ENCODE measurements at places on chromosomes 1 and 21.

- H3K27ac ChIP-seq: no peak overlapping the region
- no peak overlapping the region for H3K4me3 ChIP-seq
- no peaks in the 10 kb centered on the region for H3K36me3 ChIP-seq
- peaks cover 8% of the 10 kb centered on the region for H3K4me1 ChIP-seq
Measured at GRCh38 chr1:26154750-26155149, 4.1 kb upstream of the FAM110D start.

- no peak overlapping the region for H3K4me3 ChIP-seq
- H3K4me1 ChIP-seq: peaks cover 6% of the 10 kb centered on the region
- H3K27ac ChIP-seq: no peak overlapping the region
- H3K36me3 ChIP-seq: no peaks in the 10 kb centered on the region
Measured at GRCh38 chr1:26686795-26687194, 9.0 kb upstream of the ARID1A start.

DNA sequence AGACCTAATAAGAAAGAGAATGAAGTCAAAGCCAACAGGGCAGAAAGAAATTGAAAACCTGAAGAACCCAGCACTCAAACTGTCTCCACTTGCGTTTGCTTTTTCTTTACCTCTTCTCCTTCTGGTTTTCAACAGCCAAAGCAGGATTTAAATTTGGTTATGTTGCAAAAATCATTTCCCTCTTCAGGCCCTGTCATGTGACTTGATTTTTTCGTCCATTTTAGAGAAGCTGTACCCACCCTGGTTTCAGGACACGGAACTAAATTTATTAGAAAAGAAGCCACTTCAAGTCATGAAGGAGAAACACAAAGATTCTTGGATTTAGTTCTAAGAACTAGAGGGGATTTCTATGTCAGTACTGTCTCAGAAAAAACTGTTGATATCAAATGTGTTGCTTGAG is 1.0 kb upstream of the SYNJ1 start:
- no peaks in the 10 kb centered on the region for H3K27me3 ChIP-seq
- no peak for DNase-seq
- H3K4me1 ChIP-seq: peaks cover 12% of the 10 kb centered on the region
- peak overlapping the region; percentile 93 for H3K27ac ChIP-seq
- H3K4me3 ChIP-seq: peak overlapping the region; percentile 98

DNA sequence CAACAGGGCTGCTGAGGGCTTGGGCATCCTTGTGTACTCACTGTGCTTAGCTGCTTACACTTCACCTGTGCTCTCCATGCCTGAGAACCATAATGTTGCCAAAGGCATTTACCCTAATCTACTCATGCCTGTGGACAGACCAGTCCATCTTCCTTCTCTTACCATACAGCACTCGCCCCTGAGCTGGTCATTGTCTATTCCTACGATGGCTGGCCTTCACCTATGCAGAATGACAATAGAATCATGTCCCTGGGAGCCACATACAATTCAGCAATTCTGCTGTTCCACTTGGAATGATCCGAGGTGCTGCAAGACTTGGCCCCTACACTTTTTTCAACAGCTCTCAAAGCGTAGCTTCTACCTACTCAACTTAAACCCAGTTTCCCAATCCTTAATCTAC is 96.5 kb downstream of the PAPPA2 start:
- no peak overlapping the region for H3K4me3 ChIP-seq
- H3K36me3 ChIP-seq: peaks cover 3% of the 10 kb centered on the region
- H3K27ac ChIP-seq: peak overlapping the region; percentile 43
- H3K4me1 ChIP-seq: peaks cover 40% of the 10 kb centered on the region

DNA sequence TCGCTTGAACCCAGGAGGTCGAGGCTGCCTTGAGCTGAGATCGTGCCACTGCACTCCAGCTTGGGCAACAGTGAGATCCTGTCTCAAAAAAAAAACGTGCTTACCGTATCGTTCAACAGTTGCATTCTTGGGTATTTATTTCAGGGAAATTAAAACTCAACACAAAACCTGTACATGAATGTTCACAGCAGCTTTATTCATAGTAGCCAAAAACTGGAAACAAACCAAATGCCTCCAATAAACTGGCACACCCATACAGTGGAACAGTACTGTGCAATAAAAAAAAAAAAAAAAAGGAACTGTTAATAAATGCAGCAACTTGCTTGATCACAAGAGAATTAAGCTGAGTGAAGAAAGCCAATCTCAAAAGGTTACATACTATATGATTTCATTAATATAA is 6.7 kb downstream of the KHDRBS1 start:
- no peak for DNase-seq
- H3K4me1 ChIP-seq: peaks cover 41% of the 10 kb centered on the region
- peaks cover 10% of the 10 kb centered on the region for H3K36me3 ChIP-seq

DNA sequence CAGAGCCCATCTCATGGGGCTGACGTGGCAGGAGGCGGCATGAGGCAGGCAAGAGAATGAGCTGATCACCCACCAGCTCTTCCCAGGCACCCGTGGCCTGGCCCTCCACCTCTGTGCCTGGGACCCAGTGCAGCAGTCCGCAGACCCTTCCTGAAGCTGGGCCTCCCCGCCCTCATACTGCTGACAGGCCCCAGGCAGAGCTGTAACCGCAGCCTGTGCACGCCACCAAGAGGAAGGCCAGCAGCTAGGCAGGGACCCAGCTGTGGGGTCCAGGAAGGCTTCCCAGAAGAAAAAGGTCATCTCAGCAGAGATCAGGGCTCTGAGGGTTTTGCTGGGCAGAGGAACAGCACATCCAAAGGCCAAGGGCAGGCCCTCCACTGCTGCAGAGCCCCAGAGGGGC is 9.8 kb upstream of the MTFR1L start:
- DNase-seq: no peak
- no peaks in the 10 kb centered on the region for H3K4me1 ChIP-seq
- peaks cover 6% of the 10 kb centered on the region for H3K36me3 ChIP-seq
- H3K4me3 ChIP-seq: no peak overlapping the region

DNA sequence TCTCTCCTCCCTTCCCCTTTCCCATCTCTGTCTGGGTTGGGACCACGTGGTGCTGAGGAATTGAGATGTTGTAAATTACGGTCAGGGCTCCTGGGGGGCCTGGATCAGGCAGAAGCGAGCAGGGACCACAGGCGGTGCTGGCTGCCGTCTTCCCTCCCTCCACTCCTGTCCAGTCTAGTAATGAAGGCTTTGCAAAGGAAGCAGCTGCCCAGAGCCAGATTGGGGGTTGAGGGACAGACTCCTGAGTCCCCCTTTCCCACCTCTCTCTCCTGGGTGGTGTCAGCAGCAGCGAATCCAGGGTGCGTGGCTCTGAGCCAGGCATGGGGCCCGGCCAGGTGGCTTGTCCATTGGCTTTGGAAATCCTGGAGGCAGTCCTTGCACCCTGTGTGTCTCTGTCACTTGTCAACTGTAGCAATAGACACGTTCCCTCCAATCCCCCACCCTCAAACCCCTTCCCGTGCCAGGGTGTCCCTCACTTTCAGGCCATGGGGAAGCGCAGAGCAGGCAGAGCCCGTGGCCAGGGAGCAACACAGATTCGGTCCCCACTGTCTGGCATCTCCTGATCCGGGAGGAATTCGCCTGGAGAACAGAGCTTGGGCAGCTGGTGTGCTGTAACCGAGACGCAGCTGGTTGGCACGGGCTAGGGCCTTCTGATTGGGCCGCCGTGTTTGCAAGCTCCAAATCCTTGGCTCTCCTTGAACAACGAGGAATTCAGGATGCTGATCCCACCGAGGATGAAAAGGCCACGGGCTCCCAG is 64.8 kb upstream of the WNT4 start:
- no peak for DNase-seq
- no peak overlapping the region for H3K4me3 ChIP-seq
- no peaks in the 10 kb centered on the region for H3K36me3 ChIP-seq
- peaks cover 90% of the 10 kb centered on the region for H3K27me3 ChIP-seq
- no peak overlapping the region for H3K27ac ChIP-seq

DNA sequence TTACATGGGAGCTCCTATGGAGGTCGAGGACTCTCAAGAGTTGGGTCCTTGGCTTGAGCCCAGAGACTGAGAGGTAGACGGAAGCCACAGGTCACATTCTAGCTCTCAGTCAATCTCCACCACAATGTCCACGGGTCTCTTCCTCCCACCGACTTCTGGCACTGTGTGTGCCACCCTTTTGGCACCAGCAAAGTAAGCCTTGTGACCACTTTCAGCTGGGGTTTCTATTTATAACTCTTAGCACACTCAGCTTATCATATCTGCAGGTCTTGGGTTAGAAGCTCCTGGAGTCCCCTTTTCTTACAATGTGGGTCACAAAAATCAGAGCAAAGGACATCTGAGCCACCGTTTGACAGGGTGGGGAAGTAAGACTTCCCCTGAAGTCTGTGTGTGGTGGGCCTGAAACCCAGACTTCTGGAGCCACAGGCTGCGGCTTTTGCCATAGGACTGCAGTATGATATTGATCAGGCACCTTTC is 28.3 kb downstream of the NCMAP start:
- H3K36me3 ChIP-seq: no peaks in the 10 kb centered on the region
- no peak overlapping the region for H3K27ac ChIP-seq
- no peaks in the 10 kb centered on the region for H3K4me1 ChIP-seq
- H3K4me3 ChIP-seq: no peak overlapping the region

- H3K4me1 ChIP-seq: no peaks in the 10 kb centered on the region
- no peaks in the 10 kb centered on the region for H3K27me3 ChIP-seq
- no peak for DNase-seq
- H3K36me3 ChIP-seq: no peaks in the 10 kb centered on the region
- H3K27ac ChIP-seq: no peak overlapping the region
Measured at GRCh38 chr21:19908390-19908789, 1089.8 kb upstream of the NCAM2 start.

DNA sequence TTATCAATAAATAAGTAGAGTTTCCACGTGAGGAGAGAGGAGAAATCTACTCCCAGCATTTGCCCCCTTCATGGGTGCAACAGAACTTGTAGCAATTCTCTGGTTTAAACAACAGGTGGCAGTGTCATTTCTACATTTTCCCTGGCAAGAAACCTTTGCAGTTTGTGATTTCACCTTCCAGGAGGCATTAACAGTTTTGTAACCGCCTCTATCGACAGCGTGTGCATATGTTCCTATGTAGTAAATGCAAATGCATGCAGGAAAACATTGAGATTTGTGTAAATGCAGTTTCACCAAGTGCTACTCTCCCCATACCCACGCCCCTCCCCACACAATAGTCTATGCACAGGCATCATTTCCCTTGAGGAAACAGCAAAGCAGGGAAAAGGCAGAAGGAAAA is 494.7 kb downstream of the SMYD3 start:
- H3K36me3 ChIP-seq: no peaks in the 10 kb centered on the region
- no peaks in the 10 kb centered on the region for H3K4me1 ChIP-seq
- no peak for DNase-seq
- no peak overlapping the region for H3K27ac ChIP-seq

- no peak for DNase-seq
- H3K4me3 ChIP-seq: no peak overlapping the region
- H3K27me3 ChIP-seq: no peaks in the 10 kb centered on the region
- peaks cover 3% of the 10 kb centered on the region for H3K4me1 ChIP-seq
Measured at GRCh38 chr1:177687544-177687943, 282.3 kb downstream of the SEC16B start.

DNA sequence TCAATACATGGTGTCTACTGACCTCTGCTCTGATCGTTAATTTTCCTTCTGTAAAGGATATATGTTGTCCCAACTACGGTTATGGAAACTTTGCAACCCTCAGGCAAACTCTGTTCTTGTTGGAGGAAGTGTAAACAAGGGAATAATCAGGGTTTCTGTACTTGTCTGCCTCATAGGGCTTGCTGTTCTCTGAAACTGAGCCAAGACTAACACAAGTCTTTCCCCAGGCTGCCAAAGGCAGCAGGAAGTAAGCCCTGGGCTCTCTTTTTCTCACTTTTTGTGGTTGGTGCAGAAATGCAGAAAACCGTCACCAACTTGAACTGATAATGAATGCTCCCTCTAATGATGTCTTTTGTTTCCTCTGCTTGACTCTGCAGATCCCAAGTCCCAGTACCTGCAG is 7.6 kb downstream of the CYP4X1 start:
- H3K4me1 ChIP-seq: peaks cover 2% of the 10 kb centered on the region
- no peak overlapping the region for H3K27ac ChIP-seq
- peaks cover 9% of the 10 kb centered on the region for H3K27me3 ChIP-seq

DNA sequence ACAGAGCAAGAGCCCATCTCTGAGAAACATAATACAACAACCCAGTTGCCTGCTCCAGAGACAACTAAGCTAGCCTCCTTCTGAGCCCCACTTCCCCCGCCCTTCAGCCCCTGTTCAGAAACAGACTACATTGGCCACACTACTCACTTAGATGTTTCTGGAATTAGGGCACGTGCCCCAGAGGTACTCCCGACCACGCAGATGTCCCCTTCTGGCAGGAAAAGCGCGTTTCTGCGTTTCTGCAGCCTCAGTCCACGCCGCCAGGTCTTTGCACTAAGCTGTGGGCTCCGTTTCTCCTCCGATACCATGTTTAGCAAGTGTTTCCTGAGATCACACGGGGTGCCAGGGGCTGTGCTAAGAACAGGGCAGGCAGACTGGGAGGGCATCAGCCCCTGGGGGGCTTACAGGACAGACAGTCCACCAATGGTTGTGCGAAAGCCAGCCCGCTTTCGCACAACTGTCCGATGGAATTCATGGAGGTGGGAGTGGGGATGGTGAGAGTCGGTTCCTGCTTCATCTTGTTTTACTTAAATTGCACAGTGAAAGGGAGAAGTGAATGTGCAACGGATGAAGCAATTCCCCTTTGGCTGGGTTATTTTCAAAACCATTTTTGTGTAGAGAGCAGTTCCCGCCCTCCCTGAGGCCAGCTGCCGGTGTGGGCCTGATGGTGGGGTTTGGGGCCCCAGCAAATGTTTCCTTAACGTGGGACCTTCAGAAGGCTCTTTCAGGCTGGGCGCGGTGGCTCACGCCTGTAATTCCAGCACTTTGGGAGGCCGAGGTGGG is 2.7 kb downstream of the PIK3CD start:
- H3K4me3 ChIP-seq: no peak overlapping the region
- H3K27me3 ChIP-seq: peaks cover 63% of the 10 kb centered on the region
- no peak overlapping the region for H3K27ac ChIP-seq
- no peaks in the 10 kb centered on the region for H3K36me3 ChIP-seq
- peaks cover 2% of the 10 kb centered on the region for H3K4me1 ChIP-seq

DNA sequence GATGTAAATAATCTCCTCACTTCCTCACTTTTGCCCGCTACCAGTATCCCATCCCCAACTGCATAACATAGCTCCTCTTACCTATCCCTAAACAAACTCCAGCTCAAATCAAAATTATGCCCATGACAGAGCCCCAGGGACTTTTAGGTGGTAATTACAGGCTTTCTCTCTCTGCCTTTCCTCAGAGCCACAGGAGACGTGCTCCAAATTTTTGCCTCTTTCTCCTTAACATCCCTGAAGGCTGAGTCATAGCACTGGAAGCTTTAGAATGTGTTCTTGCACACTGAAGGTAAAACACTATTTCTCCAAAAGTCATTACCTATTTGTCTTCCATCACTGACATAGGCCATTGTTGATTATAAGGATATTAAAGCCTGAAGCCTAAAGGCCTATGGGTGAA is 263.5 kb upstream of the PLD5 start:
- H3K36me3 ChIP-seq: no peaks in the 10 kb centered on the region
- H3K4me3 ChIP-seq: no peak overlapping the region
- H3K4me1 ChIP-seq: no peaks in the 10 kb centered on the region
- DNase-seq: no peak

- DNase-seq: no peak
- H3K36me3 ChIP-seq: peaks cover 11% of the 10 kb centered on the region
- no peak overlapping the region for H3K27ac ChIP-seq
Measured at GRCh38 chr1:87542697-87543096, 214.0 kb downstream of the LMO4 start.

GRCh38 chr1:97488530-97488929 is 432.3 kb downstream of the DPYD start:
- H3K27me3 ChIP-seq: no peaks in the 10 kb centered on the region
- H3K36me3 ChIP-seq: no peaks in the 10 kb centered on the region
- H3K4me3 ChIP-seq: no peak overlapping the region
- H3K27ac ChIP-seq: no peak overlapping the region
- H3K4me1 ChIP-seq: no peaks in the 10 kb centered on the region
- DNase-seq: no peak

- H3K4me1 ChIP-seq: peaks cover 4% of the 10 kb centered on the region
- H3K27ac ChIP-seq: no peak overlapping the region
- no peaks in the 10 kb centered on the region for H3K27me3 ChIP-seq
- no peaks in the 10 kb centered on the region for H3K36me3 ChIP-seq
Measured at GRCh38 chr21:45150638-45151131, 76.3 kb downstream of the ADARB1 start.
